ENCODE measurements at places on chromosomes 16 and 17.
A peak's percentile ranks its signal among the peaks of the same experiment; 100 is the strongest.

GRCh38 chr17:40827746-40828453 is 5.5 kb upstream of the KRT10 start:
- peak; percentile 10 for DNase-seq

GRCh38 chr16:70156207-70156978 is 17.2 kb upstream of the CLEC18C start:
- no peak for DNase-seq

GRCh38 chr16:2591476-2592240 is 53.8 kb downstream of the PDPK1 start:
- no peak for DNase-seq

DNA sequence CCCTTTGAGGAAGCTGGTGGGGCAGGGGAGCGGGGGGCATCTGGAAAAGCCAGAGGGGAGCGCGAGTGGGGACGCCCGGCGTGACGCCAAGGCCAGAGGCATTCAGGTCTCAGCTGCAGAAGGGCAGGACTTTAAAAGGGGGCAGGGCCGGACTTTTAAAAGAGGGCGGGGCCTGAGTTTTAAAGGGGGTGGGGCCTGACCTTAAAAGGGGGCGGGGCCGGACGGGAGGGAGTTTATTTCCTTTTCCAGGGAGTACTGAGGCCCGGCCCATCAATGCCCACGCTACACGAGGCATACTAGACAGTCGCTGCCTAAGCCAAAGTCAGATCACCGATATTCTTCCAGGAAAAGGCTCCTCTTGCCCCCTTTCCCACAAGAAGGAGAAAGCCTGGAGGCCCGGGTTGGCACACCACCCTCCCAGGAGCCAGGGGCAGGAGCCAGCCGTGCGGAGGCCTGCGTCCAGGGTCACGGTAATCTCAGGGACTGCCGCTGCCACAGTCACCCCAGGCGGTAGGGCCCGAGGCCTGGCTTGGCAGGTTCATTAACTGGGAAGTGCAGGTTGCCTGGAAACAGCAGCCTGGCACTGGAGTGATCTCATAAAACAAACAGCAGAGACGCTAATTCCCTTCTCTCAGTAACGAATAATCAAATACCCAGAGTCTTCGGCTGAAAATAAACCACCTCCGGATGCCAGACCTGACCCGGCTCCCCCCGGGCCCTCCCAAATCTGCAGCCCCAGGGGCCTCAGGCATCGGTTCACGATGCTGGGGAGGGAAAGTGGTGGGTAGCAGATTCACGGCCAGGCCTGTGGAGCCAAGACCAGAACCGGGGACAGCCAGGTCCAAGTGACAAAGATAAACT is 90.7 kb downstream of the TIMM22 start:
- no peak for DNase-seq

DNA sequence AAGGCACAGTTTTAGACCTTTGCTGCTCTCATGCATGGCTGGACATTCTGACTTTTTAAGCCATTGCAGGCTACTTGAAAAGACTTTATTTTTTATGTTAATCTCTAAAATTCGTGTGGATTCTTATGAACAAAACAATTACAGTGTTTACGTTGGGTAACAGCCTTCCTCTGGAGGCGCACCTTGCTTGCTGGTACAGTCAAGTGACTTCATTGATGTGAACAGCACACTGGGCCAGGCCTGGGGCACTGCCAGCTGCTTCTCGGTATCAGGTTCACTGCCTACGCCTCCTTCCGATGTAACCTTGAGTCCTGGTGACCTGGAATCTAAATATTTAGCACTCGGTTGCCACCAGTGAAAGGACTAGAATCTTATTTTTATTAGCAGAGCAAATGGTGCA is 27.8 kb downstream of the MARCHF10 start:
- no peak for DNase-seq

- no peak for DNase-seq
Measured at GRCh38 chr17:19659366-19660177, 11.0 kb downstream of the ALDH3A2 start.

- peak; percentile 7 for DNase-seq
Measured at GRCh38 chr16:54473226-54473993, 186.8 kb upstream of the IRX3 start.

DNA sequence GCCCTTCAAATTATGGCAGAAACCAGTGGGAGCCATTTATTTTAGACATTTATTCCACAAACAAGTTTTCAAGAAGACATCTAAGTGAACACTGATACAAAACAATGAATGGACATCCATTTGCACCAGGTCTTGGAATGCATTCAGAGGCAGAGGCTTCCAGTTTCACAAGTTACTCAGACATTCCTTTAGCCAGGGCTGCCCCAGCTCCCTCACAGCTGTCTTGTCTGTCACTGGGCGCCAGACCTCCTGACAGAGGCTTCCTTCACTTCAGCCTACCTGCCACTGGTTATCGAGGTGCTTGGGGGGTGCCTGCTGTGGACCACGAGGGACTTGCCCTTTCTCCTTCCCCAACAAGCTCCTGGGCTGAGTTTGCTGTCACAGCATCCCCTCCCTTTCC is 19.2 kb downstream of the AQP8 start:
- DNase-seq, result no peak
